HTR-8/SVneo (cell line): ENCODE measurements at places on chromosomes 4 and X.

DNA sequence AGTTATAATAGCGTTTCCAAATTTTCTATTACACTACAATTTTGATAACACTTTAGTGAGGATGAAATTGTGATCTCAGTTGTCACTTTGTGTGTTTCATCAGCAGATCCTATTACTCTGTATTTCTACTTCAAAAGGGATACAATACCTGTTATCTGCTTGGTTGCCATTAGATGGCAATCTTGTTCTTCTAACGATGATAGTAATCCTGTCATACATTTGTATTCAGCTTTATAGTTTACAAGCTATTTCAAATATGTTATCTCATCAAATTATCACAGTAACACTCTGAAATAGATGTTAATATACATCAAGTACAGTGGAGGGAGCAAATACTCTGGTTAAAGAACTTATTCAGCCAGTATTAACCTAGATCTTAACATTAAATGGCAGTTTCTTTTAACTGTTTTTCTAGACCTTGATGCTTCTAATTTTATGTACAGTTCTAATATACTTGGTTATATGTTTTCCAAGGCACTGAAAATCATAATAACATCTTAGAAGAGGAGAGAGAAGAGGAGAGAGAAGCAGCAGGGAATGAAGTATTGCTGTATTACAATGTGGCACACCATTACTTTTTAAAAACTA is 292.0 kb downstream of the CCSER1 start:
- peak; percentile 39 for DNase-seq

DNA sequence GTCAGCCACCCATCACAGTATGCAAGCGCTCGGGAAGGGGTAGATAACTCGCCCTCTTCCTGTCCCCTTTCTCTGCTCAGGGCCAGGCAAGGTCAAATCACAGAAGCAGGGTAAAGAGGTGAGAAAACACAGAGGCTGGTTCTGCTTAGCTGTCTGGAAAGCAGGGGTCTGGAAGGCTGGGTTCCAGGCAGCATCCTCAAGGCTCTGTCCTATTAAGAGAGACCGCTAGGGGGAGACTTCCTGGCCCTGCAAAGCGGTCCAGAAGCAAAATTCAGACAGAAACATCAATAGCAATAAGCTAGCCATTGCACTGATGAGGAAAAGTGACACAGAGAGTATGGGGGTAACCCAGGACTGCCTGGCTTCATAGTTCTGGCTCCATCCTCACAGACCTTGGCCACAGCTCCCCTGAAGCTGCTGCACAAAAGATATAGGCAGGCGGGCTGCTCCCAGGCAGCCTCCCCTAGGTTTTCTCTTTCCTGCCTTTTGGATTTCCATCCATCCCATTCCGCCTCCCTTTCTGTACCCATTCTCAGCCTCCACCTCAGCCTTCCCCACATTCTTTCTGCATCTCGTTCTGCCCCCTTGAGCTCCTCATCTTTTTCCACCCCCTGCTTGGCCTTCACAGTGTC is 308.5 kb downstream of the EVC2 start:
- DNase-seq = peak; percentile 47

- DNase-seq = no peak
Observed at GRCh38 chr4:7620086-7620813, 185.5 kb upstream of the PSAPL1 start.

DNA sequence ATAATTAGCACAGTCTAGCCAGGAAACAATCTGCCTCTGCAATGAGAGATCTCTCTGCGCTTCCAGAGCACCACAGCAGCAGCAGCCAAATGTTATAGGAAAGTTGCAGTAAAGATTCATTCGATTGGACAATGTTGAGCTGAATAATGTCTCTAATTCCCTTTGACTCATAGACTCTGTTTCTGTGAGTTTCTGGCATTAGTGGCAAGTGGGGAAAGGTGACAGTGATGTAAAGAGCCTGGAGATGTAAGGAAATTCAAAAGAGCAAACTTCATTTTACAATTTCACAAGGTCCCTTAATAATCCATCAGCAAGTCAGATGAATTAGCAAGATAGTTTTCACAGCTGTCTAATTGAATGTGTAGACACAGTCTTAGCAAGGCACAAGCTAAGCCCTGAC is 184.4 kb downstream of the VEGFC start:
- DNase-seq = no peak

- no peak for DNase-seq
Observed at GRCh38 chr4:153997516-153997915, 208.6 kb upstream of the SFRP2 start.

DNA sequence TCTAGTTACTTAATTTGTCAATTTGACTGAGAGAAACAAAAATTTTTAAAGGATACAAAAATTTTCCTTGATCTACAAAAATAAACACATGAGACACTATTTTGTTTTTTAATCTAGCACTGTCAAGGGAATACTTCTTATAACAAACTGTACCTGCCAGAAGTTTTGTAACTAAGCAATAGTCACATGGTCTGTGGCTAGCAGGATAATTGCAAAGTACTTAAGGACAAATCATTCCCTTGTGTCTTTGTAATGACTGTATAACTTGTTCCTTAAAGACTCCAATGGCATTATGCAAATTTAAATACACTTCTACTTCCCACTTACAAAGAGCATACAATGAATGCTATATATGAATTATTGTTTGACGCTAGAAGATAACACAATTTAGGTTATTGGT is 25.1 kb upstream of the ANK2 start:
- no peak for DNase-seq

DNA sequence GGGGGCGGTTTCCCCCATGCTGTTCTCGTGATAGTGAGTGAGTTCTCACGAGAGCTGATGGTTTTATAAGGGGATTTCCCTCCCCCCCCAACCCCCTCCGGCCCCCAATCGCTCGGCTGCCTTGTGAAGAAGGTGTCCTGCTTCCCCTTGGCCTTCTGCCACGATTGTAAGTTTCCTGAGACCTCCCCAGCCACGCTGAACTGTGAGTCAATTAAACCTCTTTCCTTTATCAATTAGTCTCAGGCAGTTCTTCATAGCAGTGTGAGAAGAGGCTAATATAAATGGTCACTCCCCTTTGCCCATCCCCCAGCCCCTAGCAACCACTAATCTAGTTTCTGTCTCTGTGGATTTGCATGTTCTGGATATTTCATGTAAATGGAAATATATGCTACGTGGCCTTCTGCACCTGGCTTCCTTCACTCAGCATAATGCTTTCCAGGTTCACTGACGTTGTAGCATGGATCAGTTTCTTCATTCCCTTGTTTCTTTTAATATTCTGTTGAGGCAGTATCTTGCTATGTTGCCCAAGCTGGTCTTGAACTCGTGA is 16.4 kb downstream of the GPR143 start:
- no peak for DNase-seq

GRCh38 chr4:26748811-26749210 is 111.8 kb upstream of the STIM2 start:
- DNase-seq = no peak
